Dermis microvascular lymphatic vessel endothelial cell (primary cell): ENCODE measurements at places on chromosomes 11 and 22. TPM values are rescaled to one million over a fixed set of nuclear protein-coding genes. Genes with fewer than 3 reads are reported as not detected.

- no peak for DNase-seq
These were observed 330.2 kb upstream of the B3GAT1 start for GRCh38 chr11:134742224-134742612.

DNA sequence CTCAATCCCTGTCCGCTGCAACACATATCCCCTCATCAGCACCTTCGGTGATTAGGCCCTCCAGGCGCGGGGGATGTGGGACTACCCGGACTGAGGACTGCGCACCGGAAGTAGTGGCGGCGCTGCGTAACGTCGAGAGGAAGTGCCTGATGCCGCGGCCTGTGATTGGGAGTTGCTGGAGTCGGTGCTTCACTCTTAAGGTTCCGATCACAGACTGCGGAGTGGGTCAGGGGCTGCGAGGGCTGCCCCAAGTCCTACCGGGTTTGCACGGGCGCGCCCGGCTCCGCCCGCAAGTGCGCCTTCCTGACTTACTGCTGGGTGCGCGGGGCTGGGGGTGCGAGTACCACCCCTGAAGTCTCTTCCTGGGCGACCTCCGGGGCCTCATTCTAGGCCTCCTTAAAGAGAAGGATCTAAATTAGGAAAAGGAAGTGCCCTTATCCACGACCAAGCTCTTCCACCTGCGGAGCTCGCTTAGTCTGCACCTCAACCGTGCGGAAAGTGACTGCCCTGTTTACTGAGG lies at the start of gene ALKBH3:
Gene ALKBH3, plus strand, starts transcription at position 192 of the 520 bp plus-strand sequence. CDS start 1,822 bp downstream, outside the sequence.
- peak; percentile 96 for DNase-seq

GRCh38 chr11:103228807-103229206 lies 119.6 kb downstream of the DYNC2H1 start:
- DNase-seq, result no peak

DNA sequence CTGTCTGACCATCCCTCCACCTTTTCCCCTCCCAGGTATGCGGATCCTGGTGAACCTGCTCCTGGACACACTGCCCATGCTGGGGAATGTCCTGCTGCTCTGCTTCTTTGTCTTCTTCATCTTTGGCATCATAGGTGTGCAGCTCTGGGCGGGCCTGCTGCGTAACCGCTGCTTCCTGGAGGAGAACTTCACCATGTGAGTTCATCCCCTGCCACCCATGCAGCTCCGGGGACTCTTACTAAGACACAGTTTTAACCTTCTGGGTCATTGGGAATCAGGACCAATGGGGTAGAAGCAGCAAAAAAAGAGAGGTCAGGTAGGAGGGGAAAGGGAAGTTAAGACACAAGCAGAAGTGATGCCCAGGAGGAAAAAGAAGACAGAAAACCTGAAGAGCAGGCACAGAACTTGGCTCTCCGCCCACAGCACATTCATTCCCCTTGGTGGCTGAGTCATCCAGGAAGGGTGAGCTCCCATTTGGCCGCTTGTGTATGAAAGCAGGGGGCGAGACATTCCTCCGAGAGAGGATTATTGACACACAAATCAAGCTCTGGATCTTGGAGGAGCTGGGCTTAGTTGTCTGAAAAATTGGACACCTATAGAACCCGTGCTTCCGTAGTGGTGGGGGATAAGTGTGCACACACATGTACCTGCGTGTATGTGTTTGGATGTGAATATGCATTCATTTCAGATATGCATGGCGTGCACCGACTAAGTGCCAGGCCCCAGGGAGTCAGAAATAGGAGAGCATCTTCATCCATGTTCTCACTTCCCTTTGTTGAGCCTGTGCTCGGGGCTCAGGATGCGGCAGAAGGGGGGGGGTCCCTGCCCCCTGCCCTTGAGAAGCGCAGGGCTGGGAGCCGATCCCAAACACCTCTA lies 64.2 kb downstream of the CACNA1I start:
- DNase-seq, result peak; percentile 83

DNA sequence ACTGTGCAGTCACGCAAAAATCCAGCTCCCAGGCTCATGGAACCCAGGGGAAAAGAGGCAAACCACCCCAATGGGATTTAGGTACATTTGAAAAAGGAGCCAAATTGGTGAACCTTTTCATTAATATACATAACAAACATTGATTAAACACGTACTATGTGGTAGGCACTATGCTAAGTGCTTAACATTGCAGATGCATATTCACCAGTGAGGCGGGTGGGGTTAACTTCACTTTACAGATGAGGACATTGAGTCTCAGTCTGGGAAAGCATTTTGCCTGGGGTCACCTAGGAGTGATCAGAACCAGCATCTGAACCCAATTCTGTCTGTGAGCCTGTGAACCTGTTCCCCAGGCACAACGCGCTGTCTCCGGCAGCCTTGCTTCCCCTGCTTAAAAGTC lies 146.3 kb downstream of the COMMD9 start:
- DNase-seq, result no peak

DNA sequence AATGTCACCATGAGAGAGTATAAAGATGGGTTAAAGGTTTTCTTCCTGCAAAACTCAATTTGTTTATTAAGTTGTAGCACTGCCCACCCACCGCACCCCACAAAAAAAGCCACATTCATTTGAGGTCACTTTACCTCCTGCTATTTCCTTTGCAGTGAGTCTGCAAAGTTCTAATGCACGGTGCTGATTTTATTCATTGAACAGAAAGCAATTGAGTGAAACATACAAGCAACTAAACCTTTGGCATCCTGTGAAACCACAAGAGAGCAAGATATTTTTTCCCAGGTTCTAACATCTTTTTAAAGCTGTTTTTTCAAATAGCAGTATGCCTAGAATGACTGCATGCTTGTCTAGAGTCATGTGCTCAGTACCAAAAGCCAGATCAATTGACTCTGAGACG lies 39.0 kb downstream of the RRAS2 start:
- DNase-seq, result no peak

The EHF gene
- total RNA-seq, result not detected in 2 replicates

GRCh38 chr22:45879552-45879949 lies 97.4 kb downstream of the WNT7B start:
- no peak for DNase-seq

DNA sequence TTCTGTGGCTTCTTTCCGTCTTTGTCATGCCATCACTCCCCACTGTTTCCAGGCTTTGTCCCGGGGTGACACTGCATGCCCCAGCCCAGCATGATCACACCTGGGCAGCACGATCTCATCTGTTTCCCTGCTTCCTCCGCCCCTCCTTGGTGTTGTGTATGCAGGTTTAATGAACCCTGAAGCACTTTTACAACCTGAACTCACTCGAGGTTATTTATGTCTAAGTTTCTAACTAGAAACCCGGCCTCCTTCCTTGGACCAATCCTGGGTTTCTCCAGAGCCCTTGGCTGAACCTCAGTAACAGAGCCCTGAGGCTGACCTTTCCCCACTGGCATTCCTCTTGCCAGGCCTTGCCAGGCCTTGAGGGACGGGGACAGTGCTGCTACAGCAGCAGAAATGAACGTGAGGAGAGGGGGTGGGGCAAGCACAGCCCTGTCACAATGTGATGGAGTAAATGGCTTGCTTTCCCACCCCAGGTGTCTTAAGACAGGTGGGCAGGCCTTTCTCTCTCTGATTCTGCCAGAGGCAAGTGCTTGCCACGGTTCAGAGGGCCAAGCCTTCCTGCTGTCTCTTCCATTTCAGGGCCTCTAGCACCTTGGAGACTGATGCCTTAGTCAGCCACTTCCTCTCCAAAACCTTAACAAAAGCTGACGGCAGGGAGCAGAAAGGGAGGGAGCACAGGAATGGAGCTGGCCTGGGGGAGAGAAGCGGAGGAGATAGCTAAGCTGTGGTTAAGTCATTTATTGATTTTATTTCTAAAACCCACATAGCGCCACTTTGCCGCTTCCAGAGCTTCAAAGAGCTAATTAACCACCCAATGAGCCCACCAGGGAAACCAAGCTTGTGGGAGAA lies 3.1 kb upstream of the PYGM start:
- DNase-seq, result no peak

- DNase-seq, result no peak
These were observed 60.3 kb downstream of the ATXN10 start for GRCh38 chr22:45731798-45732495.

GRCh38 chr11:83191491-83191890 lies 2.0 kb upstream of the ANKRD42 start:
- no peak for DNase-seq

DNA sequence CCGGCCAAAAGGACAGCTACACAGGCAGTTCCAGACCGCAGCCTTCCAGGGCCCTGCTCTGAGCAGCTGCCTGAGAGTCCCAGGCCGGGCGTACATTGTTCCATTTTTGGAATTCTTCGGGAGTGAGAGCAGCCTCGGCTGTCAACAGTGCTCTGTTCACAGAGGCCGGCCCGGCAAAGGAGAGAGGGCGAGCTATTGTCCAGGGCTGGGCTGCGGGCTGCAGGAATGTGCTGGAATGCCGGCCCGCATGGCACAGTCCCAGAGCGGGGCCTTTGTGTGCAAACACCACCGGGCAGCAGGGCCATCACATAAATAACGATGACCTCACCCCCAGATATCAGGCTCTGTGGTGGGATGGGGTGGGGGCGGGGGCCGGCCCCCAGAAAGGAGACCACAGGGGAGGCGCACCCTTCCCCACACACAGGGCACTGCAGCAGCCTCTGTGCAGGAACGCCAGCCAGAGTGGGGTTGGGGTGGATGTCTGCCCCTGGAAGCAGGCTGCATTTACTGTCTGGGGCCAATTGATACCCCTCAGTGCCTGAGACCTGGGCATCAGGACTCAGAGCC lies 15.8 kb downstream of the LINC01488 start:
- DNase-seq, result peak; percentile 91

The MPPED2 gene
- total RNA-seq, result 0.39 and 0.76 TPM in 2 replicates

The LDHA gene
- total RNA-seq, result 183 and 271 TPM in 2 replicates

- peak; percentile 34 for DNase-seq
These were observed 2.2 kb upstream of the SIGIRR start for GRCh38 chr11:416757-417621.

- DNase-seq, result no peak
These were observed 1.5 kb downstream of the LTBP3 start for GRCh38 chr11:65556470-65557279.
